ENCODE measurements at places on chromosomes 3 and 15.

DNA sequence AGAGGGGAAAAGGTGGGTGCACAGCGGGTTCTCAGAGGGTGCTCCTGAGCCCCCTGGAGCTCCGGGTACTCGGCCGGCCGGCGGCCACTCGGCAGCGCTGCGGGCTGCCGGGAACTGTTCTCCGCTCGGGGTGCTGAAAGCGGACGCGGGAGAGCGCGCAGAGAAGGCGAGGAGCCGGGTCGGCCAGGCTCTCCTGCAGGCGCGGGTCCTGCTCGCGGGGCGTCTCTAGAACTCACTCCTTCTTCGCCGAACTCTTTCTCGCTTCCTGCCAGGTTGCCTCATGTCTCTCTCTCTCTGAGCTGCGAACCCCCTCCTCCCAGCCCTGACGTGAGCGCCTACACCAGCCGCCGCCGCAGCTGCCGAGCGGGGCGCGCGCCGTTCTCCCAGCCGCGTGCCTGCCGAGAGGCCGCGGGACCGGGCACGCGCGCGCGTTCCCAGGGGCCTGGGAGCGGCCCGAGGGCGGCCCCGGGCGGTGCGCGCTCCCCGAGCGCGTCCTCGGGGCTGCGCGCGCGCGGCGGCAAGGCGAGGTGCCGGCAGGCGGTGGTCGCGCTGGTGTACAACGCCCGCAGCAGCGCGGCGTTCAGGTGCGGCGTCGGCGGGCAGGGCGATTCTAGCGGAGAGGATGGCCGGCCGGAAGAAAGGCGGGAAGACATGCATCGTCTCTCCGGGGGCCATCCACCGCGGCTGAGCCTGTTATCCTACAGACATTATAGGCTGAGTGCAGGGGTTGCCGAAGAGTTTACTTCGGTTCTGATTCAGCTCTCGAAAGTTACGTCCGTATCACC lies at the start of gene PEX5L:
Gene PEX5L, minus strand, starts transcription at position 267 of the 785 bp plus-strand sequence. CDS start 338 bp downstream, outside the sequence.
- H3K27me3 ChIP-seq: peaks cover 41% of the 10 kb centered on the region
- H3K36me3 ChIP-seq: no peaks in the 10 kb centered on the region
- H3K4me1 ChIP-seq: no peaks in the 10 kb centered on the region
- peak; percentile 53 for DNase-seq

- DNase-seq: no peak
- no peaks in the 10 kb centered on the region for H3K27me3 ChIP-seq
- H3K4me3 ChIP-seq: no peak overlapping the region
- H3K27ac ChIP-seq: no peak overlapping the region
- H3K36me3 ChIP-seq: no peaks in the 10 kb centered on the region
Observed at GRCh38 chr3:19428729-19429128, 280.4 kb downstream of the KCNH8 start.

DNA sequence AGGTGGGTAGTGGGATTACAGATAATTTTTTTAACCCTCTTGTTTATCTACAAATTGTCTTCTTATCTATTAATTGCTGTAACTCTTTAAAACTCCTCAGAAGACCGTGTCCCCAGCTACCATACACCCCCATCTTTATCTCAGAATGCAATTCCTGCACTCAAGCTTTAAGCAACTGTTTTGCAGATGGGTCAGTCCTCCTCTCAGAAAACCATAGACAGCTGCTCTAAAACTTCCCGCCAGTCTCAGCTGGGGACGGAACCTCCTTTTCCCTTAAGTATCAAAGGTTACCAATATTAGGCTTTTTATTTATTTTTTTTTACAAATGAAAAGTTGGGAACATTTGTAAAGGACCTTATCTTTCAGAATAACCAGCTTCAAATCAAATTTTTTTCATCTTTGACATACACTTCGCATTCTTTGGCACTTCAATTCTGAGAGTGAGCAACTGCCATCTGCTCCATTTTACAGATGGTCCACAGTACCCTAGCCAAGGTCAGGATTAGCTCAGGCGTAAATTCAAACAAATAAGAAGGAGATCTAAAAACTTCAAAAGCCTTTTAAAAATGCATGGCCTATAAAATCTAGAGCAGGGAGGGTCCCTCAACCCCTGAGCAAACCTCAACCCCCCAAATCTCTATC lies 1.3 kb downstream of the GATM start:
- no peak overlapping the region for H3K27ac ChIP-seq
- H3K27me3 ChIP-seq: no peaks in the 10 kb centered on the region
- no peaks in the 10 kb centered on the region for H3K36me3 ChIP-seq
- H3K4me3 ChIP-seq: peak overlapping the region; percentile 56
- H3K4me1 ChIP-seq: peaks cover 4% of the 10 kb centered on the region
- no peak for DNase-seq

DNA sequence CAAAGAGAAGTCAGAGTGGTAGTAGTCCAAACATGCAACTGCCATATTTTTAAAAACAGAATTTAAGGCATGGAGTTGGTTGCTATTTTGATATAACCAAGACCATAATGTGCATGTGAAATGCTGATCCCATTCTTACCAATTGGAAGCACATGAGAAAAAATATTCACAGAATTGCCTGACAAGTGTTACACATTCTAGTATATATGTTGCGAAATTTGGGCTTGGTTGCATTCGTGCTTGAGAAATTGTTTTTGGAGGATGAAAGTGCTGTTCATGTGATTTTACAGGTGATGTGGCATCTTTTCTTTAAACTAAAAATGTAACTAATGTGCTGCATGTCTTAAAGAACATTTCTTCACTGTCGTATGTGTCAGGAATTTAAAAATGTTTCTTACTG lies 199.7 kb downstream of the CHL1 start:
- H3K36me3 ChIP-seq: no peaks in the 10 kb centered on the region
- no peaks in the 10 kb centered on the region for H3K4me1 ChIP-seq
- H3K27ac ChIP-seq: no peak overlapping the region
- no peak overlapping the region for H3K4me3 ChIP-seq
- DNase-seq: no peak
- H3K27me3 ChIP-seq: no peaks in the 10 kb centered on the region

GRCh38 chr15:101108461-101108775 lies 143.4 kb downstream of the CHSY1 start:
- no peak overlapping the region for H3K27ac ChIP-seq
- H3K4me1 ChIP-seq: no peaks in the 10 kb centered on the region
- no peak overlapping the region for H3K4me3 ChIP-seq
- H3K27me3 ChIP-seq: no peaks in the 10 kb centered on the region

DNA sequence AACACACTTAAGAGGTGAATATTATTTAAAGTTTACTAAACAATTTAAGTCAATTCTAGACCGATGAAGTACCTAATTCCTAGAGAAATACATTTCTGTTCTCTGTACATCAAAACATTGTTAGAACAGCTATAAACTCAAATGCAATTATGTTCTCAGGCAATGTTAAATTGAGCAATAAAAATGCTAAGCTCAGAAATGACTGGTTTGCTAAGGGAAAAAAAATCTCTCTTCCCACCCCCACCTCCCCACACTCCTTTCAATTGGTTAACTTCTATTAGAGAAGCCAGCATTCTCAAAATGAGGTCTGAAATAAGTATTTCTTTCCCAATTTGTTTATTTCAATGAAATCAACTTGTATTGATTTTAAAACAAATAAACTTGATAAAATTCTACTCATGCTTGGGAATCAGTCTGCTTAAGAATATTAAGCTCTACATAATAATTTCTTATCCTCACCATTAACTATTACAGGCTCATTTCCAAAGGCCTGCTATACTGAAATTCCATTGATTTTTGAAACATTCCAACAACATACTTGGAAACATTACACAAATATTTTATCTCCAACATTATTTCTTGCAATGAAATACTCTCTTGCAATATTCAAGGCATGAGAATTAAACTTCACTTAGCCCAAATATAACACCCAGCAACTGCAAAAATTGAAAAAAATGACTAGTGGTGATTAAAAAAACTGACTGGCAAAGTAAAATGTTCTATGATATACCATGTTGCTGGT lies 22.6 kb downstream of the TSPAN3 start:
- no peak for DNase-seq
- no peaks in the 10 kb centered on the region for H3K4me1 ChIP-seq
- no peaks in the 10 kb centered on the region for H3K36me3 ChIP-seq

DNA sequence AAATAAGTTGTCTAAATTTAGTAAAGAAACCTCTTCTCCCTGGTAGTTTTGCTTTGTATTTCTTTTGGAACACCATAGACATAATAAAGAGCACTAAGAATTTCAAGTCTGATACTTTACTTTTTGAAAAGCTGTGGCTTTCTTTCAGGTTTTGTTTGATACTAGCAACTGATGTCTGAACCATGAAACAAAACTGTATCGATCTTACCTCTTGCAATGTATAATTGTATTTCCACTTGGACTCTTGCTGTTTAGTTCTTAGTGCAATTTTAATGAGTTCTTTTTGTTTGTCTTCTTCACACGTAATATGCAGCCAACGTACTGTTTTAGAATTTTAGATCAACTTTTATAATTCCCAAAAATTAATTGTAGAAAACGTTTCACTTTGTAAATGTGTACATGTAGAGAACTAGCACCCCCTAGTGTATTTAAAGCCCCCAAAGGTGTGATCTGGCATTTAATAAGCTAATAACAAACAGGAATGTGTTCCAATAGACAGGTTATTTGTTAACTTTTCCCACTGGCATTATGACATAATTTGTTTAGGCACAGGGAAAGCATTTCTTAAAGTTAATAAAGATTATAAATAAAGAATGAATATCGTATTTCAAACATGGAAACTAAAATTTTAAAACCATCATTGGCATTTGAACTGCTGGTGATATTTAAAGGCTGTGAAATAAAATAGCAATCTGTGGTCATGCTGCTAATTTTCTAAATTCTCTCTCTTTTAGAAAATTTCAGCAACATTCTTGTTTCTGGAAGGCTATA lies 289.1 kb upstream of the DNAJC19 start:
- no peak overlapping the region for H3K4me3 ChIP-seq
- H3K4me1 ChIP-seq: no peaks in the 10 kb centered on the region
- H3K27ac ChIP-seq: no peak overlapping the region
- DNase-seq: no peak
- no peaks in the 10 kb centered on the region for H3K36me3 ChIP-seq

DNA sequence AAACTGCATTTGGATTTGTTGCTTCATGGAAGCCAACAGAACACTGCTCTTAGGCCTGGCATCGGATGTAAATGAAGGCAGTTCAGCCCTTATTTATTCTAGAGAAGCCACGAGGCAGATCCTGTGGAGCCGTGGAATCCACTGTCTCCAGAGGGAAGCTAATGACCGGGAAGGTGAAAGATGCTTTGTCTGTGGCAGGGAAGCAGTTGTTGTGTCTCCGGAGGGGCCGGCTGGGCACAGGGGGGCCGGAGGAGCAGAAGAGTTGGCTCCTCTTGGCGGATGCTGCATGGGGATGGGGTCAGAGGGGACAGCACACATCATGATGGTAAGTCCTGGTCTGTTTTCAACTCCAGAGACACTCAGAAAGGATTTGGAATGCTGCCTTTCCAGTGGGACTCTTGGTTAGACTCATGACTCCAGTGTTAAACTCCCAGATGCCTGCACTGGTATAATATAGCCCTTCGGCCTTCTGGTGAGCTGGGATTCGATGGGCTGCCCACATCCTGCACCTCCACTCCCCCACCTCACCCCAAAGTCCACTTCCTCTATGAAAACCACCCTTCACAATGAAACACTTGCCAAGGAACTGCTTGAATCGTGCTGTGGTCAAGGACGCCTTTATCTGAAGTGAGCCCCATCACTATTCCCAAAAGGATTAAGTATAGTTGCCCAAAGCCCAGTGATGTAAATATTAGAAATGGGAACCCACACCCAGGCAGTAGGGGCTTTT lies 33.6 kb downstream of the TPM1 start:
- no peak for DNase-seq
- no peaks in the 10 kb centered on the region for H3K4me1 ChIP-seq
- no peak overlapping the region for H3K27ac ChIP-seq
- no peaks in the 10 kb centered on the region for H3K36me3 ChIP-seq

DNA sequence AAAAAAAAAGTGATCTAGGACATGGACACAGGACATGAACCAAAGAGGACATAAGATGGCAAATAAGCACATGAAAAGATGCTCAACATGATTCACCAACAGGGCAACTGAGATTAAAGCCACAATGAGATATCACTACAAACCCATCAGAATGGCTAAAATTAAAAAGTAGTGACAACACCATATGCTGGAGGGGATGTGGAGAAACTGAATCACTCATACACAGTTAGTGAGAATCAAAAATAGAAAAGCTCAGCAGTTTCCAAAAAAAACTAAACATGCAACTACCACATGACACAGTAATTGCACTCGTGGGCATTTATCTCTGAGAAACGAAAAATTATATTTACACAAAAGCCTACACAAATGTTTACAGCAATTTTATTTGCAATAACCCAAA lies 27.9 kb upstream of the ACKR4 start:
- no peaks in the 10 kb centered on the region for H3K36me3 ChIP-seq
- H3K27me3 ChIP-seq: no peaks in the 10 kb centered on the region
- DNase-seq: no peak

DNA sequence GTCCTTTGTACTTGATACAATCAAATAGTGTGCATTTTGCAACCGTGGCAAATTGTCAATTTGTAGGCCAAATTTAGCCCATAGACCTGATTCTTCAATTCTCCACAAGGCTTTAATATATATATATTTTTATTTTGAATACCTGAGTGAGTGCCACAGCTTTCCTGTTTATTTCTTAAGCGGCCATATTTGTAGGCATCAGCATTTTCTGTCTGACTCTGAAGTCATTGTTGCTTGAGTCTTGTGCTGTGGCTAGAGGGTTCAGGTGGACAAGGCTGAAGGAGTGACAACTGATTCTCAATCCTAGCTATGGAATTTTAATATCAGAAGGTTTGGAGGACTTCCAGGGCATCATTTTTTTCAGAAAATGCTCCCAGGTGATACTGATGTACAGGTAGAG lies 75.6 kb upstream of the NAALADL2 start:
- H3K4me3 ChIP-seq: no peak overlapping the region
- no peak for DNase-seq
- no peaks in the 10 kb centered on the region for H3K36me3 ChIP-seq
- no peaks in the 10 kb centered on the region for H3K27me3 ChIP-seq
- H3K4me1 ChIP-seq: no peaks in the 10 kb centered on the region

- no peaks in the 10 kb centered on the region for H3K27me3 ChIP-seq
- H3K27ac ChIP-seq: no peak overlapping the region
- DNase-seq: no peak
- no peaks in the 10 kb centered on the region for H3K36me3 ChIP-seq
- no peak overlapping the region for H3K4me3 ChIP-seq
Observed at GRCh38 chr3:188396251-188396650, 242.3 kb downstream of the LPP start.

DNA sequence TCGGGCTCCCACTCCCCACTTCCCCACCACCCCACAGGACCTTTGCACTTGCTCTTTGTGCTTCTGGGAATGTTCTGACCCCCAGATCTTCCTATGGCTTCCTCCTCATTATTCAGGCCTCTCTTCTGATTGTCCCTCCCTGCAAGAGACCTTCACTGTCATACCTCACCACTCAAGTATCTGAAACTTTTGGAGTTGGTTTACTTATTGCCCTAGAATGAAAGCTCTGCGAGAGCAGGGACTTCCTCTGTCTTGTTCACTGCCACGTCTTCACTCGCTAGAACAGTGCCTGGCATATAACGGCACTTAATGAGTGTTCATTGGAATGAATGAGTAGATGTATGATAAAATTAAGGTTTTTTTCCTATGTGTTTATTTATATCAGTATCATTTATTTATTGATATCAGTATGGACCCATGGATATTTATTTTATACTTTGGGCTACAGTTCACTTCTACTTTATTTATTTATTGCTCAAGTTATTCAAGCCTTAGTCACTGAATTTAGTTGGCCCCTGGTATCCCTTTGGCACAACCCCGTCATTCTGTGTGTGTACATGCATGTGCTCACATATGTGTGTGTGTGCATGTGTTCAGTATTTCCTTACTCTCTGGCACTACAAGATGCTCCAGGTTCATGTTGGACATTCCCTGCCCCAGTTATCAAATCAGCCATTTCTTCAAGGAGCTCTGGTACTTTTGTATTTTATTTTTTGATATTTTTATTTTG lies 197.6 kb downstream of the THSD4 start:
- no peak for DNase-seq
- no peaks in the 10 kb centered on the region for H3K4me1 ChIP-seq
- no peaks in the 10 kb centered on the region for H3K36me3 ChIP-seq
- H3K27me3 ChIP-seq: no peaks in the 10 kb centered on the region
- no peak overlapping the region for H3K27ac ChIP-seq
